ENCODE measurements at places on chromosomes 16 and 17. TPM values are rescaled to one million over a fixed set of nuclear protein-coding genes. Genes with fewer than 3 reads are reported as not detected.

IRX6 gene
- not detected for total RNA-seq

CCR7 gene
- total RNA-seq = 0.89 TPM

TAC4 gene
- not detected for total RNA-seq

- H3K4me3 ChIP-seq = no peak overlapping the region
- peaks cover 2% of the 10 kb centered on the region for H3K4me1 ChIP-seq
- DNase-seq = no peak
- H3K27ac ChIP-seq = no peak overlapping the region
- peaks cover 3% of the 10 kb centered on the region for H3K27me3 ChIP-seq
- H3K36me3 ChIP-seq = no peaks in the 10 kb centered on the region
These were observed 2.0 kb downstream of the PITPNM3 start for GRCh38 chr17:6554342-6554741.

PLLP gene
- total RNA-seq = 1.4 TPM

CNGB1 gene
- under 0.01 TPM for total RNA-seq

DNA sequence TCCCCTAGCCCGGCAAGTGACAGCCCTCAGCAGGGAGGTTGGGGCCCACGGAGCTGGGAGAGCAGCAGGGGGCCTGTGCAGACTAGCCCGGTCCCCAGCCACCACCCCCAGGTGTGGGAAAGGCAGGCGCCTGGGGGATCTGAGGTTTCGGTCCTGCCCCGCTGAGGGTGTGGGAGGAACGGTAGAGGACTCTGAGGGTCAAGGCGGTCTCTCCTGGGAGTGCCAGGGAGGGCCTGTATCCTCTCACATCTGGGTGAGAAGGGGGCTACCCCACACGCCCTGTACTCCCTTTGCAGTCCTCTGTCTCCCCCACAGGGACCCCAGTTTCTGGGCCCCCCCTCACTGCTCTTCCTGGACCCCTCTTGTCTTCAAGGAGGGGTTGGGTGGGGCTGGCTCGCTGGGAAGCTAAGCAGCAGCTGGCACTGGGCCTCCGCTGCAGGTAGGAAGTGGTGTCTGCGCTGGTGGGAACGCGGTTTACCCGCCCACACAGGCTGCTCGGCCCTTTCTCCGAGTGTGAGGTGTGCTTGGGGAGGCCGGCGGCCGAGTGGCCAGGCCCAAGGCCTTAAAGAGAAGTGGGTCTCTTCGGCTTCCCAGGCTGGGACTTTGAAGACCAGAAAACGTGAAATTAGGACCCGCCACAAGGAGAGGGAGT is 15.4 kb downstream of the CD7 start:
- H3K27me3 ChIP-seq = no peaks in the 10 kb centered on the region
- H3K27ac ChIP-seq = no peak overlapping the region
- H3K36me3 ChIP-seq = no peaks in the 10 kb centered on the region
- peaks cover 19% of the 10 kb centered on the region for H3K4me1 ChIP-seq
- DNase-seq = no peak
- H3K4me3 ChIP-seq = no peak overlapping the region

GRCh38 chr17:57125866-57126265 is 40.8 kb downstream of the AKAP1 start:
- H3K36me3 ChIP-seq = peaks cover 37% of the 10 kb centered on the region
- H3K4me3 ChIP-seq = no peak overlapping the region
- no peaks in the 10 kb centered on the region for H3K27me3 ChIP-seq
- H3K4me1 ChIP-seq = peaks cover 4% of the 10 kb centered on the region

DNA sequence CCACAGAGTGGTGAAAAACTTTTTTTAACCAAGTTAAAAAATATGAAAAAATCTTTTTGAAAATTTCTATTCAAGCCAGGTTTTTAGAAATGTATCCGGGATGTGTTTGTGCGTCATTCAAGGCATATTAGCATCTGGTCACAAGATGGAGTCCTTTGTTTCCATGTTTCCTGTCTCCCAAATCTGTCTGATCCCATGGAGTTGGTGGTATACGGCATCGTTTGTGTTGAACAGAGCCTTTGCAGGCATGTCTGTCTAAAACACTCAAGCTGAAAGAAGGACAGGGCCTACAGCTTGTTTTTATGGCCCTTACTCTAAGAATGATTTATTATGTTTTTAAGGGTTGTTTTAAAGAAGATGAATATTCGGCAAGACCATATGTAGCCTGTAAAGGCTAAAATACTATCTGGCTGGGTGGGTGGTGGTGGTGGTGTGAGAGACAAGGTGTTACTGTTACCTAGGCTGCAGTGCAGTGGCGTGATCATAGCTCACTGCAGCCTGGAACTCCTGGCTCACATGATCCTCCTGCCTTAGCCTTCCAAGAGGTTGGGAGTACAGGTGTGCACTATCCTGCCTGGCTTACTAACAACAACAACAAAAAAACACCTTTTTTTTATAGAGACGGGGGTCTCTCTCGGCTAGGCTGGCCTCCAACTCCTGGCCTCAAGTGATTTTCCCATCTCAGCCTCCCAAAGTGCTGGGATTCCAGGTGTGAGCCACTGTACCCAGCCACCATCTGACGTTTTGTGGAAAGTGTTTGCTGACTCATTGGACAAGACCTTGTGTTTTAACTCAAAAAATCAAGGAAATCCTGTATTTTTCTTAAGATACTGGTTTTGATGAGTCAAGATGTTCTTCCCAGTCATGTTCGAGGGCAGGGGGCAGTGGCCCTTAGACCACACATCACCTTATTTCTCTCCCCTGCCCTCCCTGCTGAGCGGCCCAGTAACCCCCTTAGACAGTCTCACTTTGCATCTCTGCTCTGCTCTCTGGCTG is 52.2 kb downstream of the NDE1 start:
- no peak for DNase-seq
- H3K27ac ChIP-seq = no peak overlapping the region
- no peaks in the 10 kb centered on the region for H3K4me1 ChIP-seq
- H3K4me3 ChIP-seq = no peak overlapping the region
- no peaks in the 10 kb centered on the region for H3K27me3 ChIP-seq
- peaks cover 21% of the 10 kb centered on the region for H3K36me3 ChIP-seq

KIFC3 gene
- total RNA-seq = 22.2 TPM

PERCC1 gene
- total RNA-seq = 0.50 TPM

SLC13A2 gene
- total RNA-seq = 0.25 TPM

CEMP1 gene
- 0.17 TPM for total RNA-seq

DNA sequence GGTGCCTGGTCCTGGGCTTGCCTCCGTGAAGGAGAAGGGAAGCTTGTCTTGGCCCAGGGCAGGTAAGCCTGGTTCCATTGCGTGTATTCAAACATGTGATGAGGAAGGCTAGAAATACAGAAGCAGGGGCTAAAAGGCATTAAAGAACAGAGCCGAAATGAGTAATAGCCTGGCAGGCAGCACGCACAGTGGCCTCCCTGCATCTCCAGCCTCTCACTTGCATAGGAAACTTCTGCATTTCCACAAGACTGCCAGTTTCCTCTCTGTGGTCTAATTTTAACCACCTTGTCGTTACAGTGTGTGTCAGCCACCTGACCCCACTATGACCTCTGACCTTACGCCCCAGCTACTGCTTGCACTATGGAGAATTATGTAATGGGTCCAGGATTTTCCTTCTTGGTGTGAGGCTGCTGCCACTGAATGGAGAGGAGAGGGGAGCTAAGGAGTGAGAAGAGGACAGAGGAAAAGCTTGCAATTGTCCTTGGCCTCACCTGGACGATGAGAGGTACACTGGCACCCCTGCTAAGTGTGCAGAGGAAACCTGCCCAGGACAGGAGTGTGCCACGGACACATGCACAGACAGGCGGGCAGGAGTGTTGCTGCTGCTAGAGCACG is 32.8 kb downstream of the HIC1 start:
- H3K4me3 ChIP-seq = no peak overlapping the region
- no peak for DNase-seq
- no peaks in the 10 kb centered on the region for H3K27me3 ChIP-seq

- DNase-seq = no peak
- peaks cover 15% of the 10 kb centered on the region for H3K4me1 ChIP-seq
- H3K4me3 ChIP-seq = peak overlapping the region; percentile 39
- no peaks in the 10 kb centered on the region for H3K27me3 ChIP-seq
These were observed 76.2 kb downstream of the CHD9 start for GRCh38 chr16:53131050-53131362.

DNA sequence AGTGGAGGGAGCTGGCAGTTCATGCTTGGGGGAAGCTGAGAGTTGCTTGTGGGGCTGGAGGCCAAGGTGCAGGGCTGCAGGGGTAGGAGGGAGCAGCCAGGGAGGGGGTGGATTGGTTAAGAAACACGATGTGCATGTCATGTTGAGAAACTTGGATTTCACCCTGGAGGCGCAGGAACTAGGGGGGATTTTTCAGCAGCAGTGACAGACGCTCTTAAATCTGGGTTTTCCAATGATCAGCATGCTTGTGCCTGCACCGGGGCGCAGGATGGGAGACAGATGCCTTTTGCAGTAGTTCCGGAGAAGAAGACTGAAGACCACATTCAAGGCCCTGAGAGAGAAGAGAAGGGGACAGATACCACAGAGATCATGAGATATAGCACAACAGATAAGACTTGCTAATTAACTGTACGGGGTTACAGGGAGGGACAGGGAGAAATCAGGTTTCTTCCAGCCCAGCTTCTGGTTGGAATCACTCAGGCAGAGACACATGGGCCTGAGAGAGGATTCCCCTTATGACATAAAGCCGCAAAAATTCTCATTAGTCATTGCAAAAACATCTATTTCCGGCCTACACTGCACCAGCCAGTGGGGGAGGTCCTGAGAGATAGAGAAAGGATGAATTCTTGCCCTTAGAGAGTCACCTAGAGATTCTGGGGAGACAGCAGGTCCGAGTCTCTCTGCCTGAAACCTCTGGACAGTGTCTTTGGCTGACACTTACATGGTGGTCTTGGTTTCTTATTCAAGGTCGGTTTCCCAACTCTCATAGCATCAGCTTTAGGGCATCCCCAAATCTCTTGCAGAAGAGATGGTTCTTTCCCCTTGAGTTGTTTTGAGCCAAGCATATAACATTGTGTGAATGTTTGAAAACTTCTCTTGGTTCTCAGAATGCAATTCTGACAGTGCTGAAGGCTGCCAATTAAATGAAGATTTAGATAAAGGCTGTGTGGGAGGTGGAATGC is 27.1 kb downstream of the CDH13 start:
- H3K4me1 ChIP-seq = no peaks in the 10 kb centered on the region
- no peak for DNase-seq
- no peaks in the 10 kb centered on the region for H3K36me3 ChIP-seq
- H3K27me3 ChIP-seq = no peaks in the 10 kb centered on the region
- no peak overlapping the region for H3K4me3 ChIP-seq

GRCh38 chr17:2610195-2611175 is 17.0 kb downstream of the PAFAH1B1 start:
- H3K4me1 ChIP-seq = no peaks in the 10 kb centered on the region
- H3K27me3 ChIP-seq = no peaks in the 10 kb centered on the region
- DNase-seq = no peak
- peaks cover 1% of the 10 kb centered on the region for H3K36me3 ChIP-seq

ESRP2 gene
- 21.0 TPM for total RNA-seq

NARF gene
- total RNA-seq = 24.8 TPM

Data from liver (tissue), 10 donors.